ENCODE measurements at places on chromosomes 7 and 10.

- DNase-seq: peak; percentile 34
Measured at GRCh38 chr7:82156893-82157292, 286.7 kb downstream of the CACNA2D1 start.

DNA sequence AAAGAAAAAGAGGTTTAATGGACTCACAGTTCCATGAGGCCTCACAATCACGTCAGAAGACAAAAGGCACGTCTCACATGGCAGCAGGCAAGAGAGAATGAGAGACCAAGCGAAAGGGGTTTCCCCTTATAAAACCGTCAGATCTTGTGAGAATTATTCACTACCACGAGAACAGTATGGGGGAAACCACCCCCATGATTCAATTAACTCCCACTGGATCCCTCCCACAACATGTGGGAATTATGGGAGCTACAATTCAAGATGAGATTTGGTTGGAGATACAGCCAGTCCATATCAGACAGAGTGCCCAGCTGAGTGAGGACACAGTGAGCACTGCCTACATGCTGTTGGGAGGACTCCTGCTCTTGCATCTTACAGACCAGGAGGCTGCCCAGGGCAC is 148.4 kb downstream of the TEX36 start:
- DNase-seq: no peak

DNA sequence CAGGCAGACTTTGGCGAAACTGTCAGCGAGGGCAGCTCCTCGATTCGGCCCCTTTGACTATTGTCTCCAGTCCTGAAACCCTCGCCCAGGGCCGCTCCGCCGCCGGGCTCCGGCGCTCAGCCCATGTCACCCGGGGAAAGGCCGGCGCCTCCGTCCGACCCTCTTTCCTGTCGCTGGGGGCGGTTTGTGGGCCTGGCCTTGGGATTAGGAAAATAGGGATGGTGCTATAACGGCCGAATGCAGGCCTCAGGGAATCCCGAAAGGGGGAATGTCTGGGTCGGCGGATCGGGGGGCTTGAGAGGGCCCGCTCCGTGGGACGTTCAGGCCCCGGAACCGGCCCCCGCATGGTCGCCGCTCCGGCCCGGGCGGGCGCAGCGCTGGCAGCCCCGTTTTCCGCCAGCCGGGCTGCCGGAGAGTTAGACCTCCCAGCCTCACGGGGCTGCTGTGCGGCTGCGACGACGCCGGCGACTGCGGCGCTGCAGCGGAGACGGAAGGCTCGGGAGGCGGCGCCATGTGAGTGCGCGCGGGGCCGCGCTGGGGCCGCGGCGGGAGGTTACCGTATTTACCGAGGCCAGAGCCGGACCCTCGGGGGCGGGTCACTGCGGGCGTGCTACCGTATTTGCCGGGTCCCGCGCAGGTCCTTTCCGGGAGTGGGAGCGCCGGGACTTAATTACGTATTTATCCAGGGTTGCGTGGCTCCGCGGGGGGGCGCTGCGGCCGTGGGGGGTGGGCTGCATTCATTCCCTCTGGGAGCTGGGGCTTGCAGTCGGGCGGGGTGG is 25.9 kb downstream of the ZNF775 start:
- DNase-seq: peak; percentile 86

DNA sequence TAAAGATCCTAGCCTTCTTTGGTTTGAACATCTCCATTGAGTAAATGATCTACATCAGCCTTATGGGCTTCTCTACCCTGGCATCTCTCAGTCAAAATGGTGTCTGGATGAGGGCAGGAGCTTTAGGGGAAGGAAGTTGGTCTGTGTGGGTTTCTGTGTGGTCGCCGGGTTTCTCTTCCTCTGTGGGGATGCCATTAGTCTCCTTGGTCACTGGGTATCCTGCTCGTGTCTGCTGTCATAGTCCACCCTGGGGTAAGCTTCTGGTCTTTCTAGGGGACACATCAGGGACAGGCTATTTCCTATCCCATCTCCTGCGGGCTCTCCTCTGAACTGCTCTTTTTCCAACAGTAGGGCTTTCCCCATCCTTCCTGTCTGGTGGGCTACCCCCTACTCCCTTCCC is 150.3 kb upstream of the NPY start:
- DNase-seq: no peak

- no peak for DNase-seq
Measured at GRCh38 chr7:36180121-36180520, 27.1 kb downstream of the EEPD1 start.

- no peak for DNase-seq
Measured at GRCh38 chr10:31419394-31420063, 100.5 kb downstream of the ZEB1 start.

- peak; percentile 48 for DNase-seq
Measured at GRCh38 chr7:28096713-28097112, 83.9 kb downstream of the JAZF1 start.

- DNase-seq: no peak
Measured at GRCh38 chr7:126495001-126495400, 757.7 kb downstream of the GRM8 start.

DNA sequence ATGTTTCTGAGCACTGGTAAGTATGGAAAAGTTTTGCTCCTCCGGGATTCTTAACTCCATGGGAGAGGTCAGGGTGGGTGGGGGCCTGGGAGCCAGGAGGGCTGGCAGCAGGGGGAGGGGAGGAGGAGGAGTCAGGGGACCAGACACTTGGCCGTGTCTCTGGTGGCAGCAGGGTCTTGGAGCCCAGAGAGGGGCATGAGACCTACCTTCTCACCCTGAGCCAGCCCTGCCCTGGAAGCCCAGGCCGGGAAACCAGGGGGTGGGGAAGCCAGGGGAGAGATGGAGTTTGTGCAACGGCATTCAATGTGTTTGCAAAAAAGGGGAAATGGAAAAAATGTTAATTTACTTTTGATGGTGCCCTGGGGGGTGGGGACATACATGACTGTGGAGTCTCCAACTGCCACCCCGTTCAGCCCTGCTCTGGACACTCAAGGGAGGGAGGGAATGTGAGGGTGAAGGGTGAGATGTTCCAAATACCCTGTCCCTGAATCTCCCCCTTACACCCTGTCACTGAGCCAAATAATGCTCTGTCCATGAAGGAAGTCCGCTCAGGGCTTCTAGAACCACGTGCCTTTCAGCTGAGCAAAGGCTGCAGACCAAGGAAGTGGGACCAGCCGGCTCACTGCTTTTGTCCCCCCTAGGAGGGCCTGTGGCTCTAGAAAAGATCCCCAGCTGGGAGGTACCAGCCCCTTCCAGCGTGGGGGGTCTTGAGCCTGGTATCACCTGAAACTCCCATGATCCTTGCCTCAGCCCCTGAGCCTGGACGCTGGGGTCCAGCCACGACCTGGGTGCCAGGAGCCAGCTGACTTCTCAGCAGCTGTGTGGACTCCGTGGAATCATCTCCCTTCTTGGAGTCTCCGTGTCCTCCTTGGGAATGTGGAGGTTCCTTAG is 48.3 kb downstream of the TMEM270 start:
- DNase-seq: no peak

DNA sequence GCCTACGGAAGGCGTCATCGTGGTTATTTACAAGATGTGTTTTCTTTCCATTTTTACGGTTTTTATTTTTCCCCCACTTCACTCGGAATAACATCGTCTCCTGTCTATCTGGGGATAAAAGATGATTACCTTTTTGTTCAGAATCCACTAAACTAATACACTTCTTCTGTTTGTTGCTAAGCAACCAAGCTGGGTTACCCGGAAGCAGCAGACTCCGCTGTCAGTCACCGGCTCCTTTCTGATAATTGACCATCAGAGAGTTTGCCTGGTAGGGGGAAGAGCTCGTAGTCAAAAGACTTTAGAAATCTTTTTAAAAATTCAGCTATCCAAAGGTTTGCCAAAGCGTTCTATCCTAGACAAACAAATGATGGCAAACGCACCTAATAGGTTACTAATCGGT is 75.0 kb upstream of the SFMBT2 start:
- DNase-seq: no peak

GRCh38 chr7:157519246-157519645 is 182.4 kb downstream of the DNAJB6 start:
- no peak for DNase-seq

DNA sequence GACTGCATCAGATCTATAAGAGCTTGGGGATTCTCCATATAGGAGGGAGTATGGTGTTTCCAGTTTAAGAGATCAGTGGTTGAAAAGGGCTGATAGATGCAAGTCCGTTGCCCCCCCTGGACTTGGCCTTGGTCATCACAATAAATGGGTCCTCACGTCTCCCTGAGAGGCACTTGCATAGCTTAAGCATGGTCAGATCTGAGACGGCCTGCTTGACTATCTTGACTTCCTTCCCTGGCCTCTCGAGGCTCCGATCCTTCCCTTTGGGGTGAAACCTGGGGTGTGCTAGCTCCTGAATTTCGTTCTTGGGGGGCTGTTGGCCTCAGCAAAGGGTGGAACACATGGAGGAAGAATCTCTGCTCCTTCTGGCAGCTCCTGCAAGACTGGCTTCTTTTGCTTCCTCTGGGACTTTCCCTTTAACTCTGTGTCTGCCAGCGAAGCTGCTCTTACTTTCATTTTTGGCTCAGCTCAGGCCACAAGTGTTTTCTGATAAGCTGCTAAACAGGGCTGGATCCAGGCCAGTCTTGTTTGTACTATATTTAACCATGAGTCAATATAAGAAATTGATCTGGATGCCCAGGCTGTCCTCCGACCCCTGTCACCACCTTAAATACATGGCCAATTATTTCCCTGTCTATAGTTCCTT is 11.2 kb upstream of the ZNF485 start:
- DNase-seq: no peak

GRCh38 chr10:57849691-57850357 is 417.9 kb downstream of the IPMK start:
- no peak for DNase-seq

- DNase-seq: no peak
Measured at GRCh38 chr7:105911961-105912575, 35.7 kb upstream of the ATXN7L1 start.

DNA sequence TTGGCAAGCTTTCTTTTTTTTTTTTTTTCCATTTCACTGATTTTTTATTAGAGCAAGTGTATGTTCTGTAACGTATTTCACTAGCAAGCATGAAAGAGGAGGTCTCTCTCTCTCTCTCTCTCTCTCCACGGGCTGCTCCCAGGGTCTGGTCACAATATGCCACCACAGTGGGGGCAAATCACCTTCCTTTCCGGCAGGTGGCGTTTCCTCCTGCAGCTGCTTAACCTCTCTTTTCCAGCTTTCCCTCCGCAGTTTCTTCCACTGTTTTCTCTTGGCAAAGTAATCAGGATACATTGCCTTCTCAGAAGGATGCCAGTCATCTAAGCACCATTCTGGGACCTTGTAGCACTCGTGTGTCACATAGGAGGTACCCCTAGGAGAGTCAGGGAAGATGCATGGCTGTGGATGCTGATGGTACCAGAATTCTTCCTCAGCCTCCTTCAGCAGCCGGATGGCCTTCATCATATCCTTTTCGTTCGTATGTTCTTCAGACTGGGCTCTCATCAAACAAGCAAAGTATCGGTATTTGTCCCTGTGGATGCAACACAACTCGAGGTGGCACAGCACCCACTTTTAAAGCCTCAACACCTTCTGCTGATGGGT is 197.3 kb upstream of the PODXL start:
- DNase-seq: no peak

DNA sequence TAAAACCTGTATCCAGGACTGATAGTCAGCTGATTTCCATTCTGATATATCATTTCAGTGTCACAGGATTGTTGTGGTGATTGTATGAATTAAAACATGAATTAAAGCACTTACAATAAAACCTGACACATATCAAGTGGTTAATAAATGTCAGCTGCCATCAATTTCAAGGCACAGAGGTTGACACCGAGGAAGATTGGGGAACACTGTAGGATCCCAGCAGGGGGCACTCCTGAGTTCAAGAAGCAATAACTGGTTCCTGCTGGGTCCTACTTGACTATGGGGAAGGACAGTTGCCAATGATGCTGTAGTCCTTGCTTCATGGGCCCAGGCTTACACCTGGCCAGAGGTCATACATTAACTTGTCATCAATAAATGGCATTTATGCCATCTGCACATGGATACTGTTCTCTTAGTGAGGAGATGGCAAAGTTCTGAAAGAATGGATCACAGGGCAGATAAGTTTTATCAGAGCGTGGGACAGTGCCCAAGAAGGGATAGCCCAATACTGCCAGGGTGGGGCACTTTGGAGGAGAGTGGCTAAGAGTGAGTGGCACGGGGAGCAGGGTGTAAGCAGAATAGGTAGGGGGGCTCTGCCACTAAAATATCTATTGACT is 24.1 kb downstream of the FZD1 start:
- no peak for DNase-seq

DNA sequence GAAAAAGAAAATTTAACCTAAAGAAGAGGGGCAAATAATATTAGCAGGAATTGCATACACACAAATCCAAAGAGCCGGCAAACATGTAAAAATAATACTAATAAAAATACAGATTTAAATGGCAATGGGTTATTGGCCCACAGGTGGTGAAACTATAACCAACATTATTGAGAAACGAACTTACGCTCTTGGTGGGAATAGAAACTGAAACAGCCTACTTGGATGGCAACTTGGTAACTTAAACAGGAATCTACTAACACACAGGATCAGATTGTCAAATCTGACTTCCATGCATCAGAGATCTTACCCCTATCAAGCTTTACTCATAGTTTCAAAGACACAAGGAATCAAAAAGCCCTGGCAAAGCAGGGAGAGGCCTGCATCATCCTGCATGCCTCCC is 66.5 kb downstream of the ANLN start:
- DNase-seq: no peak

GRCh38 chr10:109317746-109318366 is 605.5 kb downstream of the XPNPEP1 start:
- DNase-seq: no peak

DNA sequence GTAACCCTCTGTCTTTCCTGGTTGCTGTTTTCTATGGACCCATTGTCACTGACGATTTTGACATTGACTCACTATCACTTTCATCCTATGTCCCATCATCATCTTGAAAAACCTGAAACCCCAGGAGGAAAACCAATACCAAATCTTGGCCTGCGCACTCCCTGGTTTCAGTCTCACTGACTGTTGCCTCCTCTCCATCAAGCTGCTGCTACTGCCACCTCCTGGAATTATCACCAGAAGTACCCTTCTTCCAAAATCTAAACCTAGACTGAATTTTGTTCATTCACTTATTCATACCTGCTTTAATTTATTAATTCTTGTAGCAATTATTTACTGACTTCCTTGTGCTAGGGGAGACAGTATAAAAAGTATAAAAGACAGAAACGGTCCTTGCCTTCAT is 44.5 kb upstream of the ACBD5 start:
- DNase-seq: peak; percentile 13

DNA sequence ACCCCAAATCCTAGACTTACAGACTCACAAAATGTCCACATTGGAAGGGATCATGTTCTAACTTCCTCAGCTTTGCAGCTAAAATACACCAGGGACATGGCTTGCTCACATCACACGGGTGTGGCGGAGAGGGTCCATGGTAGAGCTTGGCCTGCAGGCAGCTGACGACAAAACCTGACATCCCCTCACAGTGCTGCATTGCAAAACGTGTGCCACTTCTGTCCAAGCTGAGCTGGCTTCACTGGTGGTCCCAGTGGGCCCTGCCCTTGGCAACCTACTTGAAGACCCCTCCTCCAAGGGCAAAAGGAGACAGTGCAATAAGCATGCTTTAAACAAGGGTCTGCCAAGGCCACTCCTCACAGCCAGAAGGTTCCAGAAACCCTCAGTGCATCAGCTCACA is 21.9 kb downstream of the ANXA11 start:
- no peak for DNase-seq

Measured in left kidney (tissue), 8 donors.